ENCODE measurements at places on chromosomes 16 and 17.

DNA sequence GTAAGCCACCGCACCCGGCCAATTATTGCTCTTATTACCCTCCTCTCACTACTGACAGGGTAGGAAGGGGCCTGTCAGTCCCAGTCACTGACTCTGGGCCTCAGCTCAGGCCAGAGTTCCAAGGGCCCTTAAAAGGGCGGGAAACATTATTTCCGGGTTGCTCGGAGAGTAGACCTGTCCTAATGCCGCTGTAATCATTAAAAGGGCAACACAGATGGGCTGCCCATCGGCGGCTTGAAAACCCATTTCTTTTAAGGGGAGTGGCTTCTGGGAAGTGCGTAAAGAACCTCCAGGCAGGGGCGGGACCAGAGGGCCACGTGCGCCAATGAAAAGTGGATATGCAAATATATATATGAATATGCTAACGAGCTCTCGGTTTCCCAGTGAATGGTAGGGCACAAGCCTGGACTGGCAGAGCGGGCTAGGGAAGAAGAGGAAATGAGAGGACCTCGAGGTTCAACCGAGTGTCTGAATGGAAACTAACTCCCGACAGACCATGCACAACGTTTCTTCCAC lies 26.6 kb downstream of the PIPOX start:
- no peak for DNase-seq

DNA sequence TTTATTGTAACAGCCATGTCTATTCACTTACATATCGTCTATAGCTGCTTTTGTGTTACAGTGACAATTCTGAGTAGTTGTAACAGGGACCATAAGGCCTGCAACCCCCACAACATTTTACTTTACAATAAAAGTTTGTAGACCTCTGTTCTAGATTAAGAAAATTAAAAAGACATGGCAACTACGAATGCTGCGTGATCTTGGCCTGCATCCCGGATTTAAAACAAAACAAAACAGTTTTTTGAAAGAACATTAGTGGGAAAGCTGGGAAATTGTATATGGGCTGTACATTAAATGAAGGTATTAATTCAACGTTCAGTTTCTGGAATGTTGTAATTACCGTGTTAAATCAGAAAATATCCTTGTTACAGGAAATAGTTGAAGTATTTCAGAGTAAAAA lies 64.1 kb downstream of the RMI2 start:
- no peak for DNase-seq

DNA sequence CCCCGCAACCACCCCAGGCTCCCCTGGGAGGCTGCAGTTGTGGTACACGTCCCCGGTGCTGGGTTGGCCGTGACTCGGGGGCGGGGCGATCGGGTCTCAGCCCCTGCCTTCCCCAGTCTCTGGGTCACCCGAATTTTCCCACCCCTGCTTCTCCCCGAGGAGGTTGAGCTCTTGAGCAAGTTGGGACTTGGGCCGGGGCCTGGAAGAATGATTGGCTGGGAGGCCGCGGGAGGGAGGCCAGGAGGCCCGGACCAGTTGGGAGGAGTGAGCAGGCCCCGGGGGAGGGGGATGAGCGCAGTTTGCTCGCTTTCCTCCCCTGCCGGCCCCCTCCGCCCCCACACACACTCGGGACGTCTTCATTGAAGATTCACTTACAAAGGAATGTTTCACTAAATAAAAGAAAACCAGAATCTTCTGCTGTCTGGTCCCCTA lies 4.5 kb upstream of the HEXIM1 start:
- no peak for DNase-seq

GRCh38 chr17:72372185-72372584 lies 251.4 kb downstream of the SOX9 start:
- DNase-seq, result no peak

- DNase-seq, result no peak
Measured at GRCh38 chr17:17540278-17540906, 44.2 kb upstream of the RASD1 start.

GRCh38 chr17:76833034-76833644 lies 35.1 kb upstream of the MGAT5B start:
- DNase-seq, result no peak

- DNase-seq, result no peak
Measured at GRCh38 chr17:68238871-68239253, 9.0 kb upstream of the AMZ2 start.

DNA sequence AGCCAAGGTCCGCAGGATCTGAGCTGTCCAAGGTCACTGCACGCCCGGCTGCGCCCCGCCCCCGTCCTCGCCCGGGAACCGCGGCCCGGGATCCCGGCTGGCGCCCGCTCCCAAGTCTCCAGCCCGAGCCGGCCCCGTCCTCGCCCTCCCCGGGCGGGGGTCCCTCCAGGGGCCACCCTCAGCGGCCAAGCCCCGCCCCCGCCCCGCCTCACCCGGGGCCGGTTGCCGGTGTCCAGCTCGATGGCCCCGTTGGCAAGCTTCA lies 216 bp downstream of the VPS9D1 start:
- DNase-seq, result no peak

GRCh38 chr16:14109077-14109775 lies 38.1 kb downstream of the MRTFB start:
- DNase-seq, result no peak

DNA sequence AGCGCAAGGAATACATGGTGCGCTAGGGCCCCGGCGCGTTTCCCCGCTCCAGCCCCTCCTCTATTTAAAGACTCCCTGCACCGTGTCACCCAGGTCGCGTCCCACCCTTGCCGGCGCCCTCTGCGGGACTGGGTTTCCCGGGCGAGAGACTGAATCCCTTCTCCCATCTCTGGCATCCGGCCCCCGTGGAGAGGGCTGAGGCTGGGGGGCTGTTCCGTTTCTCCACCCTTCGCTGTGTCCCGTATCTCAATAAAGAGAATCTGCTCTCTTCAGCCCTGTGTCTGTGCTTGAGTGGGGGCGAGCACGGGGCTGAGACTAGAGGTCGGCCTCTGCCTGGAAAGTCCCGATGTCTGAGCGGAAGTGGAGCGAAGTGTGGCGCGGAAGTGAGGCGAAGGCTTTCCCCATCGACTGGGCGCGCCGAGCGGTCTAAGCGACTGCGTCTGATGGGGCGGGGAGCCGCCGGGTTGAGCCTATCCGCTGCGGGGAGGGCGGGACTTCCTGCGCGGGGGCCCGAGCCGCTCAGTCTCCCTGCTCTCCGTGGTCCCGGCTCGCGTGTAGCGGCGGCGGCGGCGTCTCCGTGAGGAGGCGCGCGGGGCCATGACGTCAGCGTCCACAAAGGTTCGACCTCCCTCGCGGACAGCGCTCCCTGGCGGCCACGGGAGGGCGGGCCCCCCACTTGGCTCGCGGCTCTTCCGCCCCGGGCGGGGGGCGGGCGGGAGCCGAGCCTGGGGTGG lies 2.0 kb downstream of the RNASEK start:
- peak; percentile 28 for DNase-seq

Data from NCI-H187 treated with DMSO at 0.1 percent for 48 hours (cell line).